Right cardiac atrium (tissue), 5 donors: ENCODE measurements at places on chromosomes 7 and 10. TPM values are rescaled to one million over a fixed set of nuclear protein-coding genes. Genes with fewer than 3 reads are reported as not detected.

Gene NET1
- 16.2 TPM for total RNA-seq

Gene FAM171A1
- total RNA-seq, result 13.6 TPM

Gene EPHA1
- not detected for total RNA-seq

Gene CFAP46
- 1.8 TPM for total RNA-seq

Gene SORCS3
- total RNA-seq, result 0.03 TPM

Gene PLAU
- 7.1 TPM for total RNA-seq

Gene ITIH5
- 1.4 TPM for total RNA-seq

Gene OR2A42
- not detected for total RNA-seq

Gene LSM5
- 41.5 TPM for total RNA-seq

Gene PAX4
- total RNA-seq, result not detected

Gene CYP2C19
- total RNA-seq, result not detected

Gene ZNF248
- 14.0 TPM for total RNA-seq

Gene HBP1
- total RNA-seq, result 43.0 TPM

Gene CLCN1
- total RNA-seq, result not detected

Gene C7orf57
- not detected for total RNA-seq

Gene TRIM24
- 18.5 TPM for total RNA-seq

Gene CRYGN
- not detected for total RNA-seq

Gene CCDC146
- 11.0 TPM for total RNA-seq

Gene ZNF394
- total RNA-seq, result 20.5 TPM

Gene NODAL
- not detected for total RNA-seq

Gene COL17A1
- 0.43 TPM for total RNA-seq

Gene TAS2R4
- total RNA-seq, result 0.40 TPM

Gene RNF32
- 1.3 TPM for total RNA-seq

Gene KIF11
- total RNA-seq, result 0.31 TPM

Gene SPDYE2
- total RNA-seq, result not detected

Gene CTAGE15
- total RNA-seq, result 0.19 TPM

Gene STEAP4
- 48.2 TPM for total RNA-seq

Gene SPDYE3
- not detected for total RNA-seq

Gene VWC2
- 9.8 TPM for total RNA-seq

Gene SEMA3A
- total RNA-seq, result 10.0 TPM

Gene TPK1
- 8.4 TPM for total RNA-seq

Gene EBLN1
- total RNA-seq, result not detected

Gene NOBOX
- total RNA-seq, result not detected

Gene BTBD16
- 0.17 TPM for total RNA-seq

Gene FGFBP3
- 0.71 TPM for total RNA-seq

Gene SLC13A1
- not detected for total RNA-seq

Gene CLDN3
- not detected for total RNA-seq

Gene NME8
- total RNA-seq, result not detected

Gene ZSCAN25
- total RNA-seq, result 9.6 TPM

Gene DNAH11
- total RNA-seq, result 6.4 TPM

Gene SEMA3C
- total RNA-seq, result 40.0 TPM

Gene STAMBPL1
- 9.4 TPM for total RNA-seq

Gene SLC26A3
- total RNA-seq, result not detected

Gene ZNF273
- total RNA-seq, result 3.1 TPM

Gene NPFFR1
- total RNA-seq, result not detected

Gene SLC39A12
- total RNA-seq, result not detected

Gene MSS51
- total RNA-seq, result 1.5 TPM

Gene BAZ1B
- 48.3 TPM for total RNA-seq

Gene LRRC18
- total RNA-seq, result not detected

Gene CCDC201
- total RNA-seq, result not detected

Gene HOXA10
- not detected for total RNA-seq

Gene TAS2R5
- 0.41 TPM for total RNA-seq
